Right cardiac atrium (tissue), 5 donors: ENCODE measurements at places on chromosomes 12 and 14. TPM values are rescaled to one million over a fixed set of nuclear protein-coding genes. Genes with fewer than 3 reads are reported as not detected.

DNA sequence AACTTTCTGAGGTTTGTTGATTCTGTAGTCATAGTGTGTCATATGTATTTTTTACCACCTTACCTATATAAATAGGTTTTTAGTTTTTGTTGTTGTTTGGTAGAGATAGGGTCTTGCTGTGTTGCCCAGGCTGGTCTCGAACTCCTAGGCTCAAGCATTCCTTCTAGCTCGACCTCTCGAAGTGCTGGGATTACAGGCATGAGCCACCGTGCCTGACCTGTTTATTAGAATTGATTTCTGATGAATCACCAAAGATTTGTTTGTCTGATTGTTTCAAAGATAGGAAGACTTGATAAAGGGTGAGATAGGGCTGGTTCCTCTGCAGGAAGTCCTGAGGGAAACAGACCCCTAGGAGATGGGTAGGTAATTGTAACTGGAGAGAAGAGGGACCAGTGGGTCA, 481.6 kb downstream of the PCNX1 start:
- no peak for DNase-seq

MRPL42 gene
- 58.7 TPM for total RNA-seq

DNA sequence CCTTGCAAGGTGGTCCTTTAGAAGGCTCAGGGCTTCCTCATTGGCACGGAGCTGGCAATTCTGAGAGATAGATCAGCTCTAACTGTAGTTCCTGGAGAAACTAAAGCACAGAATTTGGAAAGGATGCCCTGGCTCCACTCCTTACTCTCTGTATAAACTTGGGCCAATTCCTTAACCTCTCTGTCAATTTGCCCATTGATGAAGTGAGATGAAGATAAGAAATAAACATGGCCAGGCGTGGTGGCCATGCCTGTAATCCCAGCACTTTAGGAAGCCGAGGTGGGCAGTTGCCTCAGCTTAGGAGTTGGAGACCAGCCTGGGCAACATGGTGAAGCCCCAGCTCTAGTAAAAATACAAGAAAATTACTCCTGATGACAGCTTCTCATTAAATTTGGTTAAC, 34.0 kb upstream of the COX6A1 start:
- no peak for DNase-seq

GRCh38 chr14:39733741-39734140, 301.5 kb upstream of the FBXO33 start:
- no peak for DNase-seq

GRCh38 chr14:98368221-98368620, 903.8 kb downstream of the BCL11B start:
- no peak for DNase-seq
